ENCODE measurements at places on chromosomes 6 and 20. TPM values are rescaled to one million over a fixed set of nuclear protein-coding genes. Genes with fewer than 3 reads are reported as not detected.
A peak's percentile ranks its signal among the peaks of the same experiment; 100 is the strongest.

BPIFB4 gene
- total RNA-seq, result not detected

VSX1 gene
- not detected for total RNA-seq

TMEM74B gene
- total RNA-seq, result 4.1 TPM

SLC17A9 gene
- total RNA-seq, result 32.6 TPM

CCN6 gene
- total RNA-seq, result not detected

SIGLEC1 gene
- not detected for total RNA-seq

TAGAP gene
- not detected for total RNA-seq

SMLR1 gene
- total RNA-seq, result not detected

RSPO3 gene
- total RNA-seq, result not detected

SRSF12 gene
- 3.7 TPM for total RNA-seq

OSER1 gene
- total RNA-seq, result 33.0 TPM

TASP1 gene
- 7.9 TPM for total RNA-seq

E2F1 gene
- 57.8 TPM for total RNA-seq

LATS1 gene
- total RNA-seq, result 13.5 TPM

SIRPB1 gene
- not detected for total RNA-seq

DNA sequence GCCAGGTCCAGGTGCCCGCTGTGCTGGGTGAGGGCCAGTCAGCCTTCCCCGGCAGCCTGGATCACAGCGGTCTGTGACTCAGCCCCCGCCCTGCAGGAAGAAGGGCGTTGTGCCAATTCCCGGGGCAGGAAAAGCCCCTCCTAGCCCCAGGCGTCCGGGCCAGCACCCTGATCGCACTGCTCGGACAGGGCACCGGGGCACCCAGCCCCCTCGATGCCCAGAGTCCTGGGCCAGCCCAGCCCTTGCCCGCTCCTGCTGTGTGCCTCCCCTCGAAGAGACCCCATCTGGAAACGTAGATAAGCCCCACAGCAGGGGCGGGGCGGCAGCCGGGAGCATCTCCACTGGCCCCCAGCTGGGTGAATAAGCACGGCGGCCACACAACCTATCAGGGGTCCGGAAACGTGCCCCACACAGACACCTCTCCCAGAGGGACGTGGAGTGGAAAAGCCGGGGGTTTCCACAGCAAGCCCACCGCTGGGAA lies 9.9 kb downstream of the LAMA5 start:
- no peak for DNase-seq

DNA sequence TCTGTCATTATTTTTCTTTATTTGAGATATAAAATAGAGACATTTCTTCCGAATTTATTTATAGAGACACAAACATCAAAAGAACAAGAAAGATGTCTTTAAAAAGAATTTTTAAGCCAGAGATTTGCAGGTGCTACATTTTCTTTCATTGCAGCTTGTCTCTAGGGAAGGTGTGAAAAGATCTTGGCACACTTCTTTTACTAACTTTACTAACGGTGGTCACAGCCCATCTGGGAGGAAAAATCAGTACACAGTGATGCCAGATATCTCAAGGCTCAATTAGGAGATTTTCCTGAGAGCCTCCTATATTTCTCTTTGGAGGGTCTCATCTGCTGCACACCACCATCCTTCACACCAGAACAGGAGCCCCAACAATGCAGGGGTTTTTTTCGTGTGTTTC lies 29.5 kb downstream of the ABRACL start:
- DNase-seq, result no peak

DNA sequence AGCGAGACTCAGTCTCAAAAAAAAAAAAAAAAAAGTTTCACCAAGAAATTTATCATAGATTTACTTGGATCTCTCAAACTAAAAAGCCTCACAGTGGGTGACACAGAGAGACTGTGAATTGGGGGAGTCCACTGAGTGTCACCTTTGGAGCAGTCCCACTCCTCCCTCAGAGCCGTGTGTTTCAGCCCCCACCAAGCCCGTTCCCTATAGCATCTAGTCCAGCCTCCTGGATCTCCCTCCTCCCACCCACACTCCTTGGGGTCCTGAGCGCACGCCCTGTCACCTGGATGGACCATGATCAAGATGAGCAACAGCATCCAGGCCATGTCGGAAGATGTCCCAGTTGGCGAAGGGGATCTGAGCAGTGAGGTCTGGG lies 422 bp downstream of the NCR3 start:
- no peak for DNase-seq

DNA sequence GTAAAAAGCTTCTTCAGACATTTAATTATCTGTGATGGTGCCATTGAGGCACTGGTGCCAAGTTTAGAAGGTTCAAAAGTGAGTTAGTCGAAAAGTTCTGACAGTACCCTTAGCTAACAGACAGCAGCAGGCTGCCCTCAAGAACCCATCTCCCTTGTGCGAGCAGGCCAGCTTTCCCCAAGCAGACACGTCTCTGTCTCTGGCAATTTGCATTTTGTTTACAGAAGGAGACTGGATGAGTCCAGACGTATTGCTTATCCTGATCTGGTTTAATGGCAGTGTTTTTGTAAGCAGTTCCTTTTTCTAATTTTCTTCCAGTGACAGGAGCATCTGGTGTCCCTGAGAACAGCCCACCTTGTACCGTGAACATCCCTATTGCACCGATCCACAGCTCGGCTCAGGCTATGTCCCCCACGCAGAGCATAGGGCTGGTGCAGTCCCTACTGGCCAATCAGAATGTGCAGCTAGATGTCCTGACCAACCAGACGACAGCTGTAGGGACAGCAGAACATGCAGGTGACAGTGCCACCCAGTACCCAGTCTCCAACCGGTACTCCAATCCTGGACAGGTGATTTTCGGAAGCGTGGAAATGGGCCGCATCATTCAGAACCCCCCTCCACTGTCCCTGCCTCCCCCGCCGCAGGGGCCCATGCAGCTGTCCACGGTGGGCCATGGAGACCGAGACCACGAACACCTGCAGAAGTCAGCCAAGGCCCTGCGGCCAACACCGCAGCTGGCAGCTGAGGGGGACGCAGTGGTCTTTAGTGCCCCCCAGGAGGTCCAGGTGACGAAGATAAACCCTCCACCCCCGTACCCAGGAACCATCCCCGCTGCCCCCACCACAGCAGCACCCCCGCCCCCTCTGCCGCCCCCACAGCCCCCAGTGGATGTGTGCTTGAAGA lies 58.3 kb upstream of the TMEM181 start:
- DNase-seq, result no peak

DNA sequence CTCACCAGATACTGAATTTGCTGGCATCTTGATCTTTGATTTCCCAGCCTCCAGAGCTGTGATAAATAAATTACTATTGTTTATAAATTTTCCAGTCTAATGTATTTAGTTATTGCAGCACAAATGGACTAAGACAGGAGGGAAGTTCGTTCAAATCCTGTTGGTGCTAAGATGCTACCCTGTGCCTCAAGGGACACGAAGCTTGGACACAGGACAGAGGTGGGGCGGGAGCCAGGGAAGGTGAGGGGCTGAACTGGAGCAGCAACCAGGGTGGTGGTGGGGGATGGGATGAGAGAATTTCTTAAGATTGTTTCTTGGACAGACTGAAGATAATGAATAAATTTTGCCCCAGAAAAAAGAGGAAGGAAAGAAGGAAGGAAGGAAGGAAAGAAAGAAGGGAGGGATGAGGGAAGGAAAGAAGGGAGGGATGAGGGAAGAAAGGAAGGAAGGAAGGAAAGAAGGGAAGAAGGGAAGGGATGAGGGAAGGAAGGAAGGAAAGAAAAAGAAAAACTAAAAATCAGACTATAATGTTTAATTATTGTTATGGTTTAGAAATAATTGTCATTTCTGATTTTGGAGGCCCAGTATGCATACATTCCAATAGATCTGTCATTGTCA lies 127.2 kb downstream of the CDC5L start:
- no peak for DNase-seq

DNA sequence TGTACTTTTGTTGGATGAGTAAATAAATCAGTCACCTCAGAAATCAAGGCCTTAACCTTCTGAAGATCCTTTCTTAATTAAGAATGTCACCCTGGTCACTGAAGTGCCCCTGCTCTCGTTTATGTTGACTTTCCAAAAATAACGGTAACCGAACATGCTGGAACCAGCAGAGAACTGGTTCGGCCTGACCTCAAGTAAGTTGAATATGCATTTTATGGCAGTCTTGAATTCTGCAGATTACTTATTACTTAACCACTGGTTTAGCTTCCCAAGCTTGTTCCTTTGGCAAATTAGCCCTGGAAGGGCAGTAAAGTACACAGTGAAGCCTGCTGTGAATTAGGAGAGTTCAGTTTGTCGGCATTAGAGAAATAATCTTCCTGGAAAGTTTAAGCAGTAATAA lies 12.2 kb downstream of the MAPRE1 start:
- DNase-seq, result no peak

DNA sequence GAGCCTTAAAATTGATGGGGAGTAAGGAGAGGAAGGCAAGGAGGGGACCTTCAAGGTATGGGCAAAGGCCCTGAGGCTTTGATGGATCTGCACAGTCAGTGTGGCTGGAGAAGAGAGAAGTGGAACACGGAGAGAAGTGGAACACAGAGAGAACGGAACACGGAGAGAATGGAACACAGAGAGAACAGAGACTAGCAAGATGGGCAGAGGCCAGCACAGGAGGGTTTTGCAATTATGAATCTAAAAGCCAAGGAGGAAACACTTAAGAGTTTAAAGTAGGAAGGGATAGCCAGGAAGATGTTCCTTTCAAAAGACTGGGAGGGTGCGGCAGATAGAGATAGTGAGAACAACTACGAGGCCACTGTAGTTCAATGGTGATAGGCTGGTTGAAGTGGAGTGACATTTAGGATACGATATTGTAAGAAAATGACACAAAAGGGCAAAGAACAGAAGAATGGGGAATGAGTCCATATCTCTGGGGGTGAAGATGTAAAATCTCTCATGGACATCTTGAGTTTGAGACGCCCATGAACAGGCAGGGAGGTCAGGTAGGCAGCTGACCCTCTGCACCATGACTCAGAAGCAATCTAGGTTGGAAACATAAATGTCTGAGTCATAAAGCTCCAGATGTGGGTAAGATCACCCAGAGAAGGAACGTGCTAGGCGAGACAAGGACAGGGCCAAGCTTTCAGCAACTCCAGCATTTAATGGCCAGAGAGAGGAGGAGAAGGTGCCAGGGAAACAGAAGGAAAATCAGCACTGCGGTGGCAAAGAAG lies 25.4 kb downstream of the ZMYND8 start:
- DNase-seq, result no peak

- DNase-seq, result peak; percentile 79
Measured at GRCh38 chr6:10404799-10405512, 9.9 kb downstream of the TFAP2A start.

DNA sequence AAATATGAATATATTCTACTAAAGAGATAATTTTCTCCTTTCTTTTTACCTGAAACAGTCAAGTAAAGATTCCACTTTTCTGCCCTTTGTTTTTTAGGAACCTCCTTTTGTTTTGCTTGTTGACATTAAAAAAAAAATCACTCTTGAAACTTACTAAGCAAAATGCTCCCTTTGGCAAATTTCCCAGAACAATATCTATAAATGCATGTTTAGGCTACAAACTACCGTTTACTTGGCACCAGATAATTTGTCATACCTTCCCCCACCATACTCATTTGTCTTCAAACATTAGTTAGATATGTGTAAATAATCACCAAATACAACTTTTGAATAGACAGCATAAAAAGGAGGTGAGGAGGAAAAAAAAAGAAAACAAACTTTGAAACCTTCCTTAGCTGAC lies 604.7 kb downstream of the RFPL4B start:
- no peak for DNase-seq

DNA sequence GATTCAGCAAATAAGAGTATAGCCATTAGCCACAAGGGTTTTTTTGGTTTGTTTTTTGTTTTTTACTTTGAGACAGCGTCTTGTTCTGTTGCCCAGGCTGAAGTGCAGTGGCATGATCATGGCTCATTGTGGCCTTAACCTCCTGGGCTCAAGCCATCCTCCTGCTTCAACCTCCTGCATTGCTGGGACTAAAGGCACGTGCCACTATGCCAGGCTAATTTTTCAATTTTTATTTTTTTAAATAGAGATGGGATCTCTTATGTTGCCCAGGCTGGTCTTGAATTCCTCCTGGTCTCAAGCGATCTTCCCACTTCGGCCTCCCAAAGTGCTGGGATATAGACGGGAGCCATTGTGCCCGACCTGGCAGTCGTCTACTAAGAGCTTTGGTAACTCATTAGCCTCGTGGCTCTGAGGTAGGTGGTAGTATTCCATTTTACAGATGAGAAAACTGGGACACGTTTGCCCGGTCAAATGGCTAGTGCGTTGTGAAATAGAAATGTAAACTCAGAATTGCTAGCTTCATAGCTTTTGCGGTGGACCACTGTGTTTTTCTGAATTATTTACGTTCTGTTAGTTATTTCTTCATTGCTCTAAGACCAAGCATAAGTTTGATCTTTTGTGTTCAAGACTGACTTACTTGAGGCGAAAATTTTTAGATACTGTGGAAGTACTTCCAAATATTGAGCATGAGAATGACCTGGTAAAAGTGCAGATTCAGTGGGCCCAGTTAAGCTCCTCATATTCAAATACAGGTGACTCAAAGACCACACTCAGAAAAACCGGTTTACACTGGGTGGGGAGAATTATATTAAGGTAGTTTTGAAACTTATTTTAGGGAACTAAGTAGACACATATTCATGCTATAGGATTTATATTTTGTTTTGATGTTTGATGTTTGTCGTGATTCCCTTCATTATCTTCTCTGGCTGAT lies 2.1 kb downstream of the PANK2 start:
- no peak for DNase-seq

DNA sequence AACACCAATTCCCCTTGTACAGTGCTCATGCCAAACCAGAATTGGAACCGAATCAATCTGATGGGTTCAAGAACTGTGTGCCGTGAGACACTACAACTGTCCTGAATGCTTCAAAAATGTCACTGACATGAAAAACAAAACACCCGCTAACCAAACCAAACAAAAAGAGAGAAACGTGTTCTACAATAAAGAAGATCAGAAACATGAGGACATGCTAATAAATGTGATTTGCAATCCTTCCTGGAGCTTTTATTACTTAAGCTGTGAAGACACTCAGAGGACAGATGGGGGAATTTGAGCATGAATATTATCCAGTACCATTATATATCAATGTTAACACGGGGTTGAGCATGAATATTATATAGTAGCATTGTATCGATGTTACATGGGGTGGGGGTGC lies 72.2 kb upstream of the NFATC2 start:
- no peak for DNase-seq

DNA sequence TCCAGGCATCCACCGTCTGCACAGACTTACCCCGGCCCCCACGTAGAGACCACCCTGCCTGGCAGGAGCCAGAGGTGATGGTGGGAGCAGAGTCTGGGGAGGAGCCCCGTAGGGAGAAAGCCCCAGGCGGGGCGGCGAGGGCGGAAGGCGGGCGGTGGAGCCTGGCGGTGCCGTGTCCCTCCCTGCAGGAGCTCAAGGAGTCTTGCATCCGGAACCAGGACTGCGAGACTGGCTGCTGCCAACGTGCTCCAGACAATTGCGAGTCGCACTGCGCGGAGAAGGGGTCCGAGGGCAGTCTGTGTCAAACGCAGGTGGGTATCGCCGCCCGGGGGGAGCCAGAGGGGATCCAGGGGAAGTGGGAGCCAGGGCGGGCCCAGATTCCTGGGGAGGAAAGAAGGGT lies 6.0 kb downstream of the CLPSL1 start:
- DNase-seq, result peak; percentile 82

- DNase-seq, result no peak
Measured at GRCh38 chr6:11639376-11640235, 102.1 kb downstream of the TMEM170B start.

Measured in H7 (cell line).